Anterior cingulate cortex (tissue), 58 donors: ENCODE measurements at places on chromosomes 16 and 17.
A peak's percentile ranks its signal among the peaks of the same experiment; 100 is the strongest.

GRCh38 chr17:48132385-48132784, 24.8 kb downstream of the SNX11 start:
- no peak for DNase-seq

DNA sequence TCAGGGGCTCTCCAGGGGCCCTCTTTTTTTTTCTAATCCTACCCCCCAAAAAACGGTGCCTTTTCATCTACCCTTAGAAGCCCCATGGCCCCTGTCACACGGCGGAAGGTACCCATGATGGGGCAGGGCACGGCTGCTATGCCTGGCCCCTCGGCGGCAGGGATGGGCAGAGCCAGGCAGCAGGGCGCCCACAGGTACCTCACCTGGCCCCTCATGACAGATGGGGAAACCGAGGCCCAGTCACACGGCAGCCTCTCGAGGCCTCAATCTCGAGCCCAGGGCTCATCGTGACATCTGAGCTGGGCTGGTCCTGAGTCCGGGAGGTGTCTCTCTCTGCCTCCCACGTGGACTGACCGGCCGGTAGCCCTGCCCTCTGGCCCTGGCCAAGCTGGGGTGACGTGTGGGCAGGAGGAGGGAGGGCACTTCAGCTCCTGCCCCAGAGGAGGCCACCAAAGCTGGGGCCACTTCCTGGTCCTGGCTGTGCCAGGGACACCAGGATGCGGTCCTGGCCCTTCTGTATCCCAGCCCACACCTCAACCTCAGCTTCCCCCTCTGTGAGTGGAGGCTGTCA, 11.6 kb downstream of the TRAF7 start:
- no peak for DNase-seq

- DNase-seq = no peak
These were observed 3.4 kb upstream of the SSH2 start for GRCh38 chr17:29933379-29933778.

- no peak for DNase-seq
These were observed 291.8 kb upstream of the ERCC4 start for GRCh38 chr16:13628156-13628555.

GRCh38 chr17:81866440-81867169, 4.5 kb downstream of the ARHGDIA start:
- no peak for DNase-seq

DNA sequence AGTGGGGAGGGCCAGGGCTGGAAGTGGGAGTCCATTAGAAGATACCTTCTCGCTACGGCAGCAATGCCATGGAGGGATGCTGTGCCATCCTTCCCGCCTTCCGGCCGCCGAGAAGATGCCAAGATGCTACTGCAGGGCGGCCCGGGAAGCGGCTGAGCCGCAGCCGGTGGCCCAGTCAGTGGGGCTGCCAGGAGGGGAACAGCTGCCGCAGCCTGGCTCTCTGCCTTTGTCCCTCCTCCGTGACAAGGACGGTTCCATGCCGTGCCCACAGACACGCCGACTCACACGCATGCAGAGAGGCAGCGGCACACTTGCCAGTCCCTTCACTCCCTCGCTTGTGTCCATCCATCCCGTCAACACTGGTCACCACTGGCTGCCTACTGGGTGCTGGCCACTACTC, 20.2 kb upstream of the NCBP3 start:
- no peak for DNase-seq

- DNase-seq = no peak
These were observed 58.6 kb upstream of the NLK start for GRCh38 chr17:27983853-27984252.

GRCh38 chr17:73989671-73990070, 213.8 kb upstream of the RPL38 start:
- no peak for DNase-seq

- DNase-seq = no peak
These were observed 10.6 kb downstream of the RIPOR1 start for GRCh38 chr16:67539271-67539670.

DNA sequence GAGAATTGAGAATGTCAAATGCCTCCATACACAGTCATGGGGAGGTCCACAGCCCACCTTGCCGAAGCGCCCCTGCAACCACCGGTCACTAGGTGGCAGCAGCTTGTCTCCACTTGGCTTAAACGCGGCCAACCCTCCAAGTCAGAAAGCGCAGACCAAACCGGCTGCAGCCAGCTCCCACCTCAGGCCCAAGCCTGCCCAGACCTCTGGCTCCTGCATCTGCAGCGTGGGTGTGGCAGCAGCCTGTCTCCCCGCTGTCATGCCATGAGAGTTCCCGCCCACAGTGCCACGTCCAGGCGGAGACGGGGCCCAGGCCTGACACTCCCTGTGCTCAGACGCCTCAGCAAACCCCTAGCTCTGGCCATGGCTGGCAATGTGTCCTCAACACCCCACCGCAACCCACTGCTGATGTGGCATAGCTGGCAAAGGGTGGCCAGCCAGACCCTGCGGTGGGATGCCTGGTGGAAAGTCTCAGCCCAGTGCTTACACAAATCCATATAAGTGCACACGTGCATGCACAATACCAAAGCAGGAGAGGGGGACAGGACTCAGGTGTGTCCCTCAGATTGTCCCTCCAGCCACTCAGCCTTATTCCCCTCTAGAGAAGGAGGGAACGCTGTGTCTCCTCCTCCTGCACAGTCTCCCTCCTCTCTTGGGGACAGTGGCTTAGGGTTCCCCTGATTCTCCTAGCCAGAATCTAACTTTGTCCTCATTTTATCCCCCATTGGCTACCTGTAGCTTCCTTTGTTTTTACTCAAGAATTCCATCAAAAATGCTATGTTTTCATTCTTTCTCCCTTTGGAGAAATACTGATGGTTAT, 10.9 kb downstream of the COPZ2 start:
- DNase-seq = peak; percentile 61

- DNase-seq = no peak
These were observed 3.1 kb downstream of the SLC43A2 start for GRCh38 chr17:1625581-1625980.

- DNase-seq = no peak
These were observed at the start of gene HES7 for GRCh38 chr17:8123695-8124349. Gene HES7 (minus strand): TSS chr17:8124106. CDS start chr17:8124084, 22 bp downstream.

- no peak for DNase-seq
These were observed 233.0 kb upstream of the IRX5 start for GRCh38 chr16:54697677-54698076.

GRCh38 chr17:27478901-27479538, 22.8 kb downstream of the KSR1 start:
- DNase-seq = no peak

DNA sequence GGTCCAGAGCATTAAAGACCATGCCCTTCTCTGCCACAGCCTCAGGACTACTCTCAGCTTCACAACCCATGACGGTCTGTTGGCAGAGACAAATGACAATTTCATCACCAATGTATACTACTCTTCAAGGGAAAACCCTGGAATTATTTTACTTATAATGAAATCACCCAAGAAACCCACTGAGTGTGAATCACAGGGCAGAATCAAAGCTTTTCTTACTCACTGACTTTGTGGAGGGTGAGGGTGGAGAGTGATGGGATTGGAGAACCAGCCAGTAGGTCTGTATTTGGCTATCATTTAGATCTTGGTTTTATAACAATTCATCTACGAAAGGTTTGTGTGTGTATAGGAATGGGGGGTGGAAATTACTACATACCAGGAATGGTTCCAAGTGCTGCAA, 442.6 kb downstream of the SHISA9 start:
- no peak for DNase-seq

DNA sequence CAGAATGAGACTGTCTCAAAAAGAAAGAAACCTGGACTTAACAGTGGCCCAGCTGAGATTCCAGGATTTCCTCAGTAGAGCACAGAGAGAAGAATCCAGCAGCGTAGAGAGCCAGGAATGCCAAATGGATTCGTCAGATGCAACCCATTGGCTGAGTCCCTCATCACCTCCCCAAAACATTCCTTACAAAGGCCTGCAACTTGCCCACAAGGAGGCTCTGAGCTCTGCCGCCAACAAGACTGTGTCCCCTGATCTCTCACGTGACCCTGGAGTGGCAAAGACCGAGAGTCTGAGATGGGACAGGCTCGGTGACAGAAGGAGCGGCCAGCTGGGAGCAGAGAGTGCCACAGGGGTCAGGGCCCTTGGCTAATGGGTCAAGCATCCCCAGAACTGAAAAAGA, 6.9 kb upstream of the CHMP6 start:
- DNase-seq = peak; percentile 29

GRCh38 chr16:85556456-85557082, 56.6 kb upstream of the GSE1 start:
- no peak for DNase-seq

- DNase-seq = no peak
These were observed 26.8 kb upstream of the FOXK2 start for GRCh38 chr17:82492643-82493225.

GRCh38 chr17:46818316-46818928, at the start of gene WNT3:
Gene WNT3 (minus strand): TSS chr17:46818692. CDS start chr17:46818597, 95 bp downstream.
- DNase-seq = no peak

GRCh38 chr17:56808503-56808902, 25.2 kb downstream of the C17orf67 start:
- DNase-seq = no peak

- DNase-seq = no peak
These were observed 58.4 kb downstream of the EPN2 start for GRCh38 chr17:19295473-19296135.

GRCh38 chr16:54286090-54286365, 559 bp downstream of the IRX3 start:
- no peak for DNase-seq

DNA sequence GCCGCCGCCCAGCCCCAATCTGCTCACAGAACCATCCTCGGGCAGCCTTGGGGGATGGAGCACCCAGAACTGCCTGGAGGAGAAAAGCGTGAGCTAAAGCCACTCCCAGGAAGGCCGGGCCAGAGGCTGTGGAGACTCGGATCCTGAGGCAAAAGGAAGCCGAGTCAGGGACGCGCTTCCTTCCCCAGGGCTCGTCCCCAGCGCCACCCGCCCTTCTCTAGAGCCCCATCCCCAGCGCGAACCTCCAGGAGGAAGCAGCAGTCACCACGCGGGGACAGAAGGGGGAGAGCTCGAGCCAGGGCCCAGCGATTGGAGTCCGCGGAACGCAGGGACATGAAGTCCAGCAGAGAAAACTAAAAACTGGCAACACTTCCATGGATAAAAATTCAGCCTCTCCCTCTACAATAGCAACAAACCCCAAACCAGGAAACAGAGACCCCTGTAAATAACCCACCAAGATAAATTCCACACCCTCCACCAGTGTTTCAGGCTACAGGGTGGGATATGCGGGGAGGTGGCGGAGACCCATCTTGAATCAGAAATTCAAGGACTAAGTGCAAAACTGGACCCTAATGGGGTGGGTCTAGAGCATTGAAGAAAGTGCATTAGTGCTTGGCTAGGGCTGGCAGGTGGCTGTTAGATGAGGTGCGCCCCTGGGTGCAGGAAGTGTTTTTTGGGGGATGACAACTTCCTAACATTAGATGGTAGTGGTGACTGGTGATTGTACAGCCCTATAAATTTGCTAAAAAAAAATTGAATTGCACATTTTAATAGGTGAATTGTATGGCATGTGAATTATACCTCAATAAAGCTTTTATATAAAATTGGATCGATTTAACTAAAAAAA, 116.1 kb upstream of the METRNL start:
- no peak for DNase-seq

DNA sequence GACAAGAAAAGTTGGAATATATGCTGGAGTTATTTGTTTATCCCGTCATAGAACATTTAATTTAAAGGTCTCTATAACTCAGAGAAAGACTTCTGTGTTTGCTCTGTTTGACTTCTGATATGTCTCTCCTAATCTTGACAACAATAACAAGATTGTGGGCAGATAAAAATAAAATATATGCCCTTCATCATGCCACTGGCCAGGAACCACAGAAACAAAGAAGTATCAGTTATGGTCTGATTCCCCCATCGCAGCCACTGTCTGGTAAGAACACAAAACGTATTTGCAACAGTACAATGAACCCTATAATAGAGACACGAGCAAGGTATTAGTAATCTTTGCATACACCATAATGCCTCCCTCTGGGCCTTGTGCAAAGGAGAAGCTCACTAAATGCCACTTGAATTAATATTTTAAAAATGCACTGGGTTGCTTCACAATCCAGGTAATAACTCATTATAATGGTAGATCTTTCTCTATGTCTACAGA, 1498.3 kb downstream of the CDH11 start:
- no peak for DNase-seq

DNA sequence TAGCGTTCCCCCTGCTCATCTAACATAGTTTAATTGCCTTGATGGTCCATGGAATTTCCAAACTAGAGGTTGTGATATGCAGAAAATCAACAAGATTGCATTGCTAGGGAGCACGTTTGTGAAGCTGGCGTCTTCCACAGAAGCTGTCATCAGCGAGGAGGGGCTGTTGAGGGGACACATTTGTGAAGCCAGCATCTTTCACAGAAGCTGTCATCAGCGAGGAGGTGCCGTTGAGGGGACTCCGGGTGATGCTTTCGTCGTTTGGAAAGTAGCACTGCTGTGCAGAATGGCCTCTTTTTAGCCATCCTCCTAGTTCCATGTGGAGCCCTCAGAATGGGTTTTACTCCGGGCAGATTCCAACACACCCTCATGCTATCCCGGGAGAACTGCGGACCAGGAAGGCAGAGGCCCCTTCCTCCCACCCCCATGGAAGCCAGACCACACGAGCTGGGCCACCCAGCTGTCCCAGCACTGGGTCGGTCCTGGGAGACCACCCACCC, 119.6 kb upstream of the CHMP6 start:
- no peak for DNase-seq

- no peak for DNase-seq
These were observed 49.5 kb upstream of the MRPS23 start for GRCh38 chr17:57899391-57899790.

GRCh38 chr16:2480948-2481347, 6.0 kb downstream of the TBC1D24 start:
- DNase-seq = no peak

- DNase-seq = no peak
These were observed 30.2 kb upstream of the ABCC3 start for GRCh38 chr17:50604513-50604912.

DNA sequence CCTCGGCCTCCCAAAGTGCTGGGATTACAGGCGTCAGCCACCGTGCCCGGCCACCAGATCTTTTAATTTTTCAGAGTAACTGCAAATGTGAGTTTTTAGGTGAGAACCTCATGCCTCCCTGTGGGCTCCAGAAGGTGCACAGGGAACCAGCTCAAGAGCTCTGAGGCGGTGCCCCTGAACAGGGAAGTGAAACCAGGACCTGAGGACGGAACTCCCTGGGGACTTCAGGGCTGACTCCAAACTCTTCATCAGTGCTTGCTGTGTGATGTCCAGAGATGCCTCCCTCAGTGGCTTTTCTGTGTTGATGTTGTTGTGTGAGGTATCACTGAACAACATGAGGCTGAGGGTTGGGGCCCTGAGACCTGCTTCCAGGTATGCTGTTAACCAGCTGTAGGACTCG, 23.8 kb downstream of the SLC12A3 start:
- no peak for DNase-seq

DNA sequence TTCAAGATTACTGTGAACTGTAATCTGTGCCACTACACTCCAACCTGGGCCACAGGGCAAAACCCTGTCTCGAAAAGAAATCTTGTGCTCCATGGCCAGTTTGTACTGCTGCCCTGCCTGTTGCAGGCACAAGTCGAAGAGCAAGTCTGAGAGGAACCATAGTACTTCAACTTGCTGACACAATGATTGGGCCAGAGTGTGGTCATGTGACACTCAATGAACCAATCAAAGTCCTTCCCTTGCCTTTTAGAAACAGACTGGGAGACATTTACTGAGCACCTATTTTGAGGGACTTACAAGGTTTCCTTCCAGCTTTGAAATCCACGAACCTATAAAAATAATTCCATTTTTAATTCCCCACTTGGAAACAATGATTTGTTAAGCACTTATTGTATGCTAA, 39.8 kb upstream of the TMC5 start:
- DNase-seq = no peak
